ENCODE measurements at places on chromosomes 3 and 15. TPM values are rescaled to one million over a fixed set of nuclear protein-coding genes. Genes with fewer than 3 reads are reported as not detected.

DNA sequence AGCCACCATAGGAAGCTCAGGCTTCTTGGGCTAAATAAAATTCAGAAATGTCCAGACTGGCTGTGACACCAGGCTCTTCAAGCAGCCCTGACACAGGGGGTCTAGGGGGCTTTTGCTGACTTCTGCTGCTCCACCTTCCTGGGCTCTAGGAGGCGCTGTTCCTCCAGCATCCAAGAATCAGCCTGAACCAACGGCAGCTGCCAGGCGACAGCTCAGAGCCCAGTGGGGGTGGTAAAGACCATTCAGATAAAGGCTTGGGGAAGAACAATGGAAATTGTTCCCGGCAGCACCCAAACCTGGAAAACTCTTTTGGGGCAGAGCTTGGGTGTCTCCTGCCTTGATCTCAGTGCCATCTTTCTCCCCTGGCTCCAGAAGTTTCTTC is 21.6 kb upstream of the PSTPIP1 start:
- peaks cover 7% of the 10 kb centered on the region for H3K27me3 ChIP-seq
- no peaks in the 10 kb centered on the region for H3K4me1 ChIP-seq
- H3K27ac ChIP-seq, result no peak overlapping the region
- DNase-seq, result peak; percentile 15

NRROS gene
- 8.8 TPM for total RNA-seq

DNA sequence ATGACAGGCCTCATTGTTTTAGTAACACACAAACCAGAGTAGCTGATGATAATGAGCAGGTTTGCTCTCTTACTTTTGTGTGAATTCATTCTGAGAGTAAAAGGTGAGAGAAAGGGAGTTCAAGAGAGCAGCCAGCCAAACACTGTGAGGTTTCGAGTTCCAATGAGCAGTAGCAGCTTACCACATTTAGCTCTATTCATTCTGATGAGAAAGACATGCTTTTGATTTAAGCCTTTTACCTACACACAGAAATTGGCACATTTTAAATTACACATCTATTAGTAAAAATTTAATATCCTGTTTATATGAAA is 28.0 kb downstream of the GLDN start:
- no peak for DNase-seq
- no peak overlapping the region for H3K27ac ChIP-seq
- no peaks in the 10 kb centered on the region for H3K36me3 ChIP-seq
- no peak overlapping the region for H3K4me3 ChIP-seq
- H3K4me1 ChIP-seq, result no peaks in the 10 kb centered on the region

A4GNT gene
- total RNA-seq, result not detected

DNA sequence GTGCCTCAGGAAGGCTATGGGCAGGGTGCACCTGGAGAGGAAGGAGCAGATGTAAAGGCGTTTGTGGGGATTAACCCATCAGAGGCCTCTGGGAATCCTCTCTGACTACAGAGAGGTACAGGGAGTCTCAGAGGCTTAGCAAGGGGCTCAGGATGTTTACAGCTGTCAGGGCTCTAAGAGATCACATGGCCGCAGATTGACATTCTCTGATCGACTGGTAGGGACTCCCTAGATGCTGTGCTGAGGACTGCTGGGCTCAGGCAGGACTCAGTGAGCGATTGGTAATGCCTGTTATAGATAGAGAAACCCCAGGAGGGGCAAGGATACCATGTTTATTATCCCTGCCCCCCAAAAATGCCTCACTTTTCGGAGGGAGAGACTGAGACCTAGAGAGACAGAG is 103.5 kb downstream of the CORO2B start:
- H3K27me3 ChIP-seq, result no peaks in the 10 kb centered on the region
- H3K27ac ChIP-seq, result no peak overlapping the region
- no peak for DNase-seq
- no peak overlapping the region for H3K4me3 ChIP-seq

DNA sequence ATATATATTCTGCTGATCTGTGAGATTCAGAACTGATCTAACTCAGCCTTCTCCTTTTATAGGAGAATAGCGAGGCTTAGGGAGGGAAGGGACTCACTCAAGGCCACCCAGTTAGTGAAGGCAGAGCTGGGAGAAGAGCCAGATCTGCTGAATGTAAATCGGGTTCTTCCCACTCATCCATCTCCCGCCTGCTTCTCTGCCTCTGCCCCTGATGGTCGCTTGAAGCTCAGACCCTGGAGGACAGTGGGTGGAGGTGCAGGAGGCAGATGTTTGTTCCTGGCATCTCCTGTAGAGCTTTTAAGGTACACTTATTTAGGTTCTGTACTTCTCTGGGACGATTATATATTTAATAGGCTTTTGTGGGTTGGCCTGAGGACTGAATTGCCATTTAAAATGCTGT is 4.3 kb downstream of the PDIA5 start:
- DNase-seq, result no peak
- H3K36me3 ChIP-seq, result no peaks in the 10 kb centered on the region
- H3K4me1 ChIP-seq, result peaks cover 40% of the 10 kb centered on the region
- 0 out of 2 replicates have a peak overlapping the region, but pooled peaks have one; percentile 19 for H3K27ac ChIP-seq

GRCh38 chr3:30501526-30501925 is 104.9 kb upstream of the TGFBR2 start:
- H3K4me1 ChIP-seq, result no peaks in the 10 kb centered on the region
- no peak overlapping the region for H3K27ac ChIP-seq
- no peak overlapping the region for H3K4me3 ChIP-seq
- no peaks in the 10 kb centered on the region for H3K27me3 ChIP-seq
- no peak for DNase-seq
- no peaks in the 10 kb centered on the region for H3K36me3 ChIP-seq

DNA sequence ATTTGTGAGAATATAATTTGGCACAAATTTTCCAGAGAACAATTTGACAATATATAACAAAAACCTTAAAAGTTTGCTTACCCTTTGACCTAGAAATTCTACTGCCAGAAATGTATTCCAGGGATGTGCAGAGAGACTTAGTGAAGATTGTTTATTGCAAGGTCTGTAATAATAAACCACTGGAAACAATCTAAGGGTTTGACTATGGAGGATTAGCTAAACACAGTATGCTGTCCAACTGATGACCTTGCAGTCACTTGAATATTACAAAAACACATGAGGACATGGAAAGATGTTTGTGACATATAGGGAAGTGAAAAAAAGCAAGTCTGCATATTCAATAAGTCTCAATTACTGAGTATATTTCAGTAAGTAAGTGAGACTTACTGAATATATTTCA is 48.1 kb upstream of the CDV3 start:
- peak overlapping the region; percentile 30 for H3K27ac ChIP-seq
- H3K4me1 ChIP-seq, result peaks cover 20% of the 10 kb centered on the region
- H3K27me3 ChIP-seq, result no peaks in the 10 kb centered on the region
- no peak for DNase-seq
- no peak overlapping the region for H3K4me3 ChIP-seq

All from Panc1 (cell line).